ENCODE measurements at places on chromosomes 3 and 15. TPM values are rescaled to one million over a fixed set of nuclear protein-coding genes. Genes with fewer than 3 reads are reported as not detected.

Gene PCYT1A
- 55.2 TPM for total RNA-seq

DNA sequence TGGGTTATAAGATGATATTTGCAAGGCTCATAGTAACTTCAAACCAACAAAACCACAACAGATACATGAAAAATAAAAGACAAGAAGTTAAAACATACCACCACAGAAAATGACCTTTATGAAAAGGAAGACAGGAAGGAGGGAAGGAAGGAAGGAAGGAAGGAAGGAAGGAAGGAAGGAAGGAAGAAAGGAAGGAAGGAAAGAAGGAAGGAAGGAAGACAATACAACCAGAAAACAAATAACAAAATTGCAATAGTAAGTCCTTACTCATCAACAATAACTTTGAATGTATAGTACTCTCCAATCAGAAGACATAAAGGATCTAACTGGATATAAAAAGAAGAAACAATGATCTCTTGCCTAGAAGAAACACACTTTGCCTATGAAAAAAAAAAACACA is 287.4 kb upstream of the DCBLD2 start:
- DNase-seq = no peak

GRCh38 chr3:35078780-35079179 is 560.5 kb upstream of the ARPP21 start:
- no peak for DNase-seq

DNA sequence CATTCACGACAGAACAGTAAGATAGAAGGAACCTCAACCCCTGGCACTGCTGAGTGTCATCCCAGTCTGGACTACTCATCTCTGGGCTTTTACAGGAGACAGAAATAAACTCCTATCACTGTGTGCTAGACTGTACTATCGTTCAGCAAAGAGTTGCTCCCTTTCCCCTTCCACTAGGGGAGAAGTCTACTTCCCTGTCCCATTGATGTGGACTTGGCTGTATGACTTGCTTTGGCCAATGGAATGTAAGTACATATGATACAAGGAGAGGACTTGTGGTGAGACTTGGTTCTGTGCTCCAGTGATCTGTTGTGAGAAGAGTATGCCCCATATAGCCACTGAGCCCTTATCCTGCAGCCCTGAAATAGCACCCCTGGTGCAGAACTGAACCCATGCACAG is 5.3 kb upstream of the KIF7 start:
- DNase-seq = no peak

Gene P2RY1
- 106 TPM for total RNA-seq

Data from endothelial cell (in vitro differentiated cells).